NCI-H2081 treated with DMSO at 0.1 percent for 48 hours (cell line): ENCODE measurements at places on chromosomes 7 and 10.

- no peak for DNase-seq
Observed at GRCh38 chr10:60203993-60204618, 185.6 kb downstream of the ANK3 start.

DNA sequence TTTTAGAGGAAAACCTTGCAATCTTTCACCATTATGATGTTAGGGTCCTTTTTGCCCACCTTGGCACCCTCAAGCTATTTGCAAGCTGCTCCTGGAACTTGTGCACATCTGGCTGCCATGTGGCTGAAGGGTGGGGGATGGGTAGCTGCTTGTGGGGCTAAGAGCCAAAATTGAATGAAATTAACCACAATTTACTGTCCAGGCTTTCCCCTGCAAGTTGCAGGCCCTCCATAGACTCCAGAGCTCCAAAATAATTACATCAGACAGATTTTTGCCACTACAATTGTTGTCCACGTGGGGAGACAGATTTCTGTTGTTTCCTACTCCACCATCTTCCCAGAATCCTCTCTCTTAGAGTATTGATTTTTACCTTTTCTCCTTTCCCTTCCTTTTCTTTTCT, 19.1 kb downstream of the PI4K2A start:
- no peak for DNase-seq

- peak; percentile 52 for DNase-seq
Observed at GRCh38 chr7:22488643-22489462, 11.1 kb downstream of the STEAP1B start.

DNA sequence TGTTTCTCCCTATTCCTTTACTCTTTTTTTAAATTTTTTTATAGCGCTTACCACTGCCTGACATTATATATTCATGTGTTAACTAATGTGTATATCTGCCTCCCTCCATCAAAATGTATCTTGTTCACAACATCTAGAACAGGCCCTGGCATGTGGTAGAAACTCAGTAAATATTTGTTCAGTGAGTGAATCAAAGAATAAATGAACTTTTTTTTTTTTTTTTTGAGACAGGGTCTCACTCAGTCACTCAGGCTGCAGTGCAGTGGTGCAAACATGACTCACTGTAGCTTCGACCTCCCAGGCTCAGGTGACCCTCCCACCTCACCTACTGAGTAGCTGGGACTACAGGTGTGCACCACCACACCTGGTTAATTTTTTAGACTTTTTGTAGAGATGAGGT, 7.5 kb upstream of the CALD1 start:
- DNase-seq: no peak

DNA sequence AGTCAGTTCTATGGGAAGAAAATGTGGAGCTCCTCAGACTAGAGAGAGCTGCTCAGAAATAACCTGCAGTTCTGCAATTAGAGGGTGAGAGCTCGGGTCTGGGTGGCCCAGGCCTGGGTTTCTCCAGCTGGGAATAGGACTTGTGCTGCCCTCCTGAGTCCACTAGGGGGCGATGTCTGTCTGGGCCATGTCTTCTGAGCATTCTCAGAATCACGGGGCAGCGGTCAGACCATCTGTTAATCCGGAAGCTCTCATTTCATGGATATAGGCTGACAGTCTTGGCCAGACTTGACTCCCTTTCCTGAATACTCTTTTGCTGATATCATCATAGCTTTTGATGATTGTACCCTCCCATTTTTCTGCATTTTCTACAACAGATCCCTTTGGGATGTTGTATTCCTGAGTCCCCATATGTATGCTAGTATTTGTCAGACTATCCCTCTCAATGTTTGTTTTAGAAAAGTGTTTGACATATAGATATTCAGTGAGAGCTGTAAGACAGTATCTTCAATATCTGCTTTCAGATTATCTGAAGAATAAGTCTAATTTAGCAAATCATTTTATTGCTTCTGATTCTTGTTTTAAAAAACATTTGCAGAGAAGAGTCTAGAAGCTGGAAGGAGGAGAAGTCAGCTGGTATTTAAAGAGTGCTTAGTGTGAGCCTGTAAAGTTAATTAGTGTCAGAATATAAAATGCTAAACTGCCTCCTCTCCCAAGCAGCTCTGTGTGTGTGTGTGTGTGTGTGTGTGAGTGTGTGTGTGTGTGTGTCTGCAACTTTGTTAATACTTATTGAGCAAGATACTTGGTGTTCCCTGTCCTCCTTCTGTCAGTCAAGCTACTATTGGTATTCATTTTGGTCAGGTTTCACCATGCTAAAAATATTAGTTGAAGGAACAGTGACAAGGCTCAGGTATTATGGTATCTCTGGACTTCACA, 38.0 kb downstream of the STARD3NL start:
- peak; percentile 42 for DNase-seq

DNA sequence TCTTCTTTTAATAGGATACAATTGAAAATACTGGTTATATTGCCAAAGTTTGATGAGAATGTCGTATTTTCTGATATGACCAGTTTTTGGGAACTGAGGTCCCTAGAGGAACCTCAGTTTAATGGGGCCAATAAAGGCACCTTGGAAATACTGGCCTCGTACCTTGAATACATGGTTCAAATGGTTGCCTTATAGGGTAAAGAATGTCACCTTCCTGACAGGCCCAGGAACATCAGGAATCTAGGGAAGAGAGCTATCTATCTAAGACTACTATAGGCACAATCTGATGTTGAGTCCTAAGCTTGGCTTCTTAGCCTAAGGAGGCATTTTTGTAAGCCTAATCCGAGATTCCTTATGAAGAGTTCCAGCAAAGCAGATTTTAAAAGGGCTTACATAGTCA, 9.3 kb downstream of the SHTN1 start:
- DNase-seq: no peak

DNA sequence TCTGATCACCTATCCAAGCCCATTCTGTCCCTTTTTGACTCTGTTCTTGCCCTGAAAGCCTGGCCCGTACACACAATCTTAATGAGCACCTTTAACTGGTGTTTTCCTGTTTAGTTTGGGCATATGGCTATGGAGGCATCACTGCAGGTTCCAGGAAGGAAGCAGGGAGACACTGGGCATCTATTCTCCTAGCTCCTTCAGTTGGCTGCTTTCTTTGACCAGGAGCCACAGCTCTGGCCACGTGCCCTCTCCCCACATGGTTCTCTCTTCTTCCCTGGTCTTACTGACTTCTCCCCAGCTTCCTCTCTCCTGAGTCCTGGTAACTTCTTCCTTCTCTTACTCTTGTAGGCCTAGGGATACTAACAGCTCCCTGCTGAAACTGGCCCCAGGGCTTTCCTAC, 144.4 kb downstream of the CREB5 start:
- DNase-seq: no peak

DNA sequence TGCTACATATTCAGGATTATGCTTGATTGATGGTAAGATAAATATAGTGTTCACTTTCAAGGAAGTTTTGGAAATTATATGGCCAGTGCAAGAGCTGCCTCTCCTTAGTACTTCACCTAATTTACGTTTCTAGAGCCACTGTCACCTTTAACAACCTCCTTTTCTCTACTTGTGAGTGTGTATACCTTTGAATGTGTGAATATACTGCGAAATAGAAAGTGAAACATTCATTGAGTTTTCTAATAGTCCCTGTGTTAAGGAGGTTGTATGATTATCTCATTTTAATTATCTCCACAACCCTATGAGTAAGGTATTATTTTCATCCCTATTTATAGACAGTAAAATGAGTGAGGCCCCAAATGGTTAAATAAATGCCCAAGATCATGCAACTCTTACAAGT, 1050.5 kb downstream of the XPNPEP1 start:
- no peak for DNase-seq

DNA sequence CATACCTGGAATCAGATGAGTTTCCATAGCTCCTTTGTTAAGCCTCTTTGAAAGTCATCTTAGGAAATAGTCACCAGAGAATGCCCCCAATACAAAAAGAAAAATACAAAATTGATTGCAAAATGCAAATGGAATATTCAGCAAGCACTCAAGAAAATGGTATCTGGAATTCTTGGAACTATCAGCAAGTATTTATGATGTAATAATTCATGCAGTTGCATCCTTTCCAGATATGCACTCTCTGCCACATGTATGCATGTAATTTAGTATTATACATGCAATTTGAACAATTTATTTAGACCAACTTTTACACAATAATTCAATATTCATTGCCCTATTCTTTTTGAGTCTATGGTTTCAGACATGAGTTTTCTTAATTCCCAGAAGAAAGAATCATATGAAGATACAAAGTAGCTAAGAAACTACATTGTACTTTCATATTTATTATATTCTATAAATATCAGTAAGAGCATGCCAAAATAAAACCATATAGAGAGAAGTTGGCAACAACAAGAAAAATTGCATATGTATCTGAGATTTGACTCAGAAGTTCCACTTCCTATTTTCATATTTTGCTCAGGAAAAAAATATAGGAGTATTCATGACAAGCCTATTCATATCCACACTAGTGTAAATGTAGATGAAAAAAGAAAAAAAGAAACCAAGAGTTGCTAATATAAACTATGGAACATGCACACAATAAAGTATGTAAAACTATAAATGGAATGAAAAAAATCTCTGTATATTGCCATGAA, 338.5 kb downstream of the SEMA3D start:
- DNase-seq: no peak

- no peak for DNase-seq
Observed at GRCh38 chr7:142352543-142352942, 94.7 kb upstream of the PRSS58 start.

GRCh38 chr10:100009283-100009792, 409 bp downstream of the DNMBP start:
- no peak for DNase-seq

- no peak for DNase-seq
Observed at GRCh38 chr7:131964203-131964602, 407.8 kb upstream of the PODXL start.

GRCh38 chr7:144020340-144020739, 20.2 kb downstream of the OR6B1 start:
- DNase-seq: no peak

GRCh38 chr7:13097499-13097898, 410.1 kb downstream of the ARL4A start:
- DNase-seq: no peak

- DNase-seq: no peak
Observed at GRCh38 chr7:9204571-9204970, 771.2 kb downstream of the NXPH1 start.

- DNase-seq: no peak
Observed at GRCh38 chr7:133662276-133662675, 409.4 kb downstream of the EXOC4 start.

GRCh38 chr10:68684413-68684812, 36.6 kb upstream of the CCAR1 start:
- DNase-seq: no peak

DNA sequence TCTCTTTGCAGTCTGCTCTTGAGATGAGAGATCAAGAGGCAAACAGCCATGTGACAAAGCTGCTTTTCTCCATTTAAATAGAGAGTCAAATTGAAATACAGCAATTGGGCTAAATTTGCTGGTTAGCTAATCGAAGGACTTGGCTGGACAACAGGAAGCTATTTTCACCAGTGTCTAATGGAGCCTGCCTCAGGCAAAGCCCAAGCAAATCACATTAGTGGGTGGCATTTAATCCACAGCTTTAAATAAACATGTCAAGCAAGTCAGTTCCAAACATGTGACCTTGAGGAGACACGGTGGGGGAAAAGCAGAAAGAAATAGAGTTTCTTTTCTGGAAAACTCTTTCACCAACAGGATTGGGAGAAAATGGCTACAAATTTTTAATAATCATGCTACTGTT, 180.5 kb upstream of the AOAH start:
- DNase-seq: peak; percentile 26

GRCh38 chr7:149497467-149498261, at the start of gene ZNF746:
TSS of gene ZNF746 (minus strand) at chr7:149497809. CDS start at chr7:149497536, 273 bp downstream.
- no peak for DNase-seq

DNA sequence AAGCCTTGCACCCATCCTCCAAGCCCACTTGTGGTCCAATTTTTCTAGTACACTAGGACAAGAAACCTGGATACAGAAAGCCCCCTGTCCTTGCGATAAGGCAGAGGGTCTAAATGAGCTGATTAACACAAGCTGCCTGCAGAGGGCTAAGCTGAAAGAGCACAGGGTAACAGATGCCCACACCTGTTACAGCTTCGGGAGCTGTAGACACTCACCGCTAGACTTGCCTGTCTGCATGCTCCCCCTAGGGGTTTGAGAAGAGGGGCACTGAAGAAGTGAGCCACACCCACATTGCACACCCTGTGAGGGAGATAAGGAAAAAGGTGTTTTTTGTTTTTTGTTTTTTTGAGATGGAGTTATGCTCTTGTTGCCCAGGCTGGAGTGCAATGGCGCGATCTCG, 386.5 kb upstream of the AUTS2 start:
- DNase-seq: no peak

GRCh38 chr10:56068040-56068439, 293.0 kb downstream of the ZWINT start:
- no peak for DNase-seq

GRCh38 chr10:55367555-55367954, 566.5 kb upstream of the PCDH15 start:
- no peak for DNase-seq

GRCh38 chr10:15252396-15252795, 83.9 kb upstream of the NMT2 start:
- DNase-seq: no peak

- no peak for DNase-seq
Observed at GRCh38 chr7:1939434-1940401, 269.6 kb downstream of the ELFN1 start.

- DNase-seq: peak; percentile 66
Observed at GRCh38 chr7:156640257-156640948, at the start of gene RNF32. TSS of gene RNF32 (plus strand) at chr7:156640774. CDS start at chr7:156643878, 3,104 bp downstream.

DNA sequence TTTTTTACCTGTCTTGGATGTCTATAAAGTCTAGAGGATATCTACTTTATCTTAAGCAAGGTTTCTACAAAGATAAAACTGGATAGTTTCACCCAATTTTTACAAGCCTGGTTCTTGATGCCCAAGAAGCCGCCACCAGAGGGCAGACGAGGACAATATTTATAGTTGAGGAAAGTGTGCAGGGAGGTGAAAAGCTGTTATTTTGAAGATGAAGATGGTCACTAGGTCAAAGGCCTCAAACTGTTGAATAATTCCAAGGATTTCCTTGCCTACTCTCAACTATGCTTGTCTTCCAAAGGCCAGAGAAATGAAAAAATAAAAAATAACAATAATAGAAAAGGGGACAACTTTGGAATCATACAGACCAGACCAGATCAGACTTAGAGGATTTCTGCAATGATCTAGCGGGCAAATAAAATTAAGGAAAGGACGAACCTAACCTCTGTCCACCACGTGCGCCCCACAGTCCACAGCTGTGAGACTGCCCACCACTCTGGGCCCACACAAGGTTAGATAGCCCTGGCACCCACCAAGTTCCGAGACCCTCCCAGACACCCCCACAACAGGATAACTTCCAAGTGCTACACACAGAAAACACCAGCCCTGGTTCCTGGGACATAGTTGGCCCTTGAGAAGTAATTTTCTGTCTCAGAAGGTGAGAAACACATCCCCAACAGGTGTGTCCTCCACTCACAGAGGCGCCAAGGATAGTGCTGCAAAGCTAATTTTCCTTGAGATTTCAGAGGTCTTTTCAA, 2.8 kb downstream of the PKD1L1 start:
- DNase-seq: no peak

DNA sequence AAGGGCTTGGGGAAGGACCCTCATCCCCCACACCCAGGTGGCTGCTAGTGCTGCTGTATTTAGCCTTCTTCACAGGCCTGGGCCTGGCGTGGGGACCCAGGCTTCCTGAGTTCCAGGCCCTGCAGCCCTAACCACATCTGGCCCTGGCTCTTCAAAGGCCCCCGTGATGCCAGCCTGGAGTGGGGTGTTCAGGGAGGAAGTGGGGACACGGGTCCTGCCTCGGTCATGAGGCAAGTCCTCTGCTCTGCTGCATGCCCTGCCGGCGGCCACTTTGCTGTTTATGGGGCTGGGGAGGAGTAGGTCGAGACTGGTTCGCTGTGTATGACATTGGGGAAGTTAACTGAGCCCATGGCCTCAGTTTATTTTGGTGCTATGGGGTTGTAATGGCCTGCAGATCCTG, 8.5 kb upstream of the AQP1 start:
- DNase-seq: no peak

- no peak for DNase-seq
Observed at GRCh38 chr10:69439350-69439739, 11.9 kb upstream of the TSPAN15 start.
